ENCODE measurements at places on chromosomes 6 and 20.

DNA sequence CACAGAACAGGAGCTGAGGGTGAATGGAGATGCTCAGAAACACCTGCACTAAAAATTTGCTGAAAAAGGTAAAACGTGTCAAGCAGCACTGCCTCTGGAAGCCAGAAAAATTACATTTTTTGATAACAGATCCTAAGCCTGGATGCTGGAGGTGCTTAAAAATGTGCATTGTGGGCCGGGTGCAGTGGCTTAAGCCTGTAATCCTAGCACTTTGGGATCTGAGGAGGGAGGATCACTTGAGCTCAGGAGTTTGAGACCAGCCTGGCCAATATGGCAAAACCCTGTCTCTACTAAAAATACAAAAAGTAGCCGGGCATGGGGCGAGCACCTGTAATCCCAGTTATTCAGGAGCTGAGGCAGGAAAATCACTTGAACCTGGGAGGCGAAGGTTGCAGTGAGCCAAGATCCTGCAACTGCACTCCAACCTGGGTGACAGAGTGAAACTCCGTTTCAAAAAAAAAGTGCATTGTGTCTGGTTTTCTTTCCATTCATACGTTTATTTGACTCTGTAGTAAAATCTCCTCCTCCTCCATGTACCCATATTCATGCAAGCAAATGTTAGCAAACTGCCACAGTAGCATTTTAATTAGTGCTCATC, 587 bp upstream of the BTN3A1 start:
- no peak for DNase-seq

DNA sequence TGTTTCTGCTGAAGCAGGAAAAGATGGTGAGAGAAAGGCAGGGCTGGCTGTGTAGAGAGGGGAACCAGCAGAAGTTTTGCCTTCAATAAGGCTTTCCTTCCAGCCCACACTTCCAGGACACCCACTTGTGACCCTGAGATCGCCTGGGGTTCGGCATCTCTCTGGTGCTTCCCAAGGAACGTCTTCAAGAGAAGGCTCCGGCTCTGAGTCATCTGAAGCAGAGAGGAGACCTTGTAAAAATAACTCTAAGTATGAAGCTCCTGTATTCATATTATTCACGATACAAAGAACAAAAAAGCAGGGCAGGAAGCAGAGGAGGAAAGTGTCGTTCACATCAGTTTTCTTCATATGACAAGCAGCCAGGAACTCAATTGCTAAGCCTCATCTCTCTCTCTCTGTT, 95.4 kb upstream of the MRPS10 start:
- peak; percentile 85 for DNase-seq

DNA sequence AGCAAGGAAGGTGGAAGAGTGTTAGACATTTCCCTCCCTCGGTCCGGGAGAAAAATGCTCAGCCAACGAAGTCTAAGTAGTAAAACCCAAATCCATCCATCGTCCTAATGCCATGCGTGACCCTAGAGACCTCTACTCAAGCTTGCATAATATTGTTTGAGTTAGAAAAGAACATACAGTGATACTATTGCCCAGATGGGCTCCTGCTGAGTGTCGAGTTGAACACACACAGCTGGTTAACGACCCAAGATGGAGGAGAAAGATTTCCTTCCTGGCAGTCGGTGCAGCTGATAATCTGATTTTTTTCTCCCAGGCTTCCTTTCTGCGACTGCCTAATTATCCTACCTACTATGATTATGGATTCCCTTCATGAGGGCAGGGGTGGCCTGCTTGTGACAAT, 164.4 kb upstream of the KCNG1 start:
- DNase-seq: no peak

- DNase-seq: no peak
Observed at GRCh38 chr20:25659999-25660398, 36.2 kb upstream of the NANP start.

DNA sequence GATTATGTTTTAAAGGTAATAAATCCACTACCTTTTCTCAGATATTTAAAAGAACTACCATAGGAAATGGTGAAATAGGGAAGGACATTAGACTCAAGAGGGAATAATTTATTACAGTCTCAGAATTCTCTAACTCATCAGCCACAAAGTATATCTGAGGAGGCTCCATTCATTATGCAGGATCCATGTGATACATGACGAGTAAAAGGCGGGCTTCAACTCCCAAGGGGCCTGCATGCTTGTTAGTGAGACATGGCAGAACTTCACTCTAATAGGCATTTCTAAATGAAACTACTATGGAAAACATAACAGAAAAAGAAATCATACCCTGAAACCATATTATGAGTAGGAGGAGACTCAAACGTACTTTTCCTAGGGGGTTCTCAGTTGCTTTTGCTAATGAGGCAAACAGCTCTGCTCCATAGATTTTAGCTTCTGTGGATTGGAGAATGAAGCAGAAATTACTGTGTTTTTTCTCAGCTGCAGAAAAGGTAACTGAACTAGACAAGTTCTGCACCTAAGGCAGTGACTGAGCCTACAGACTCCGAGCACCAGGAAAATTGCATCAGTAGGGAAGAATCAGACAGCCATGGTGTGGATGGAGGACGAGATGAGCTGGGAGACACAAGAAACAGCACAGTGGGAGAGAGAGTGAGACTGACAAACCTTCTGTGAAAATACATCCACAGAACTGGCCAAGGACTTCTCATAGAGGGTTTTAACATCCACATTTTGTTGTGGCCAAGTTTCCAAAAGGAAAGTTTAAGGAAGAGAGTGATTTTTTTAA, 254.6 kb upstream of the PRDM1 start:
- DNase-seq: no peak

- no peak for DNase-seq
Observed at GRCh38 chr6:125528621-125529041, 220.8 kb upstream of the HEY2 start.

- DNase-seq: no peak
Observed at GRCh38 chr20:1094751-1095150, 23.7 kb upstream of the PSMF1 start.

- DNase-seq: no peak
Observed at GRCh38 chr6:168148231-168148849, 69.3 kb upstream of the FRMD1 start.

GRCh38 chr6:11386323-11386722, 151.2 kb upstream of the TMEM170B start:
- DNase-seq: no peak

GRCh38 chr6:53240139-53240538, 91.5 kb upstream of the GCM1 start:
- DNase-seq: no peak

DNA sequence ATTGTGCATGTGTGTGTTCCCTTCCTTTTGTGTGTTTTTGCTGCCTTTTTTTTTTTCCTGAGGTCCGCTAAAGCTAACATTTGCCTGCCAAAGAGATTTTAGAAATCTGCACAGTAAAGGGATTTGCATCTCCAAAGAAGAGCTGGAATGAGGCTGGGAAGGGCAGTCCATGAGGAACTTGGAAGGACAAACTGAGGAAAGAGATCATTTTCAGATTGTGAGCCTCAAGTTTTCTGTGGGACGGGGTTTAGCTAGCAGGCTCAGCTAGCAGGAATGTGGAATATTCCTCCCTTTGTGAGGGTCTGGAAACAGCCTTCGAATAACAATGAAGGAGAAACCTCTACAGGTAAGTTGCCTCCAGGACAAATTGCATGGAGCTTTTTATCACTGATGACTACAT, 3.8 kb downstream of the INSM1 start:
- DNase-seq: no peak

- DNase-seq: no peak
Observed at GRCh38 chr6:163804991-163805390, 390.5 kb downstream of the QKI start.

DNA sequence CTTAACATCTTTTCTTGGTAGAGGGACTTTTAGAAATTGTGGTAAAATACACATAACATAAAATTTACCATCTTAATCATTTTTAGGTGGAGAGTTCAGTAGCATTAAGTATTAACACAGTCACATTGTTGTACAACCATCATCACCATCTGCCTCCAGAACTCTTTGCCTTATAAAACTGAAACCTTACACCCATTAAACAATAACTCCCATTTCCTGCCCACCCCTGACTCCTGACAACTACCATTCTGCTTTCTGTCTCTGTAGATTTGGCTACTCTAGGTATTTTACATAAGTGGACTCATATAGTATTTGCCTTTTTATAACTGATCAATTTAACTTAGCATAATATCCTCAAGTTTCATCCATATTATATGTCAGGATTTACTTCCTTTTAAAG, 88.7 kb downstream of the ZHX3 start:
- peak; percentile 28 for DNase-seq

- DNase-seq: no peak
Observed at GRCh38 chr6:87806099-87806498, 104.1 kb upstream of the AKIRIN2 start.

GRCh38 chr6:4451081-4451480, 315.7 kb upstream of the ECI2 start:
- DNase-seq: peak; percentile 54

DNA sequence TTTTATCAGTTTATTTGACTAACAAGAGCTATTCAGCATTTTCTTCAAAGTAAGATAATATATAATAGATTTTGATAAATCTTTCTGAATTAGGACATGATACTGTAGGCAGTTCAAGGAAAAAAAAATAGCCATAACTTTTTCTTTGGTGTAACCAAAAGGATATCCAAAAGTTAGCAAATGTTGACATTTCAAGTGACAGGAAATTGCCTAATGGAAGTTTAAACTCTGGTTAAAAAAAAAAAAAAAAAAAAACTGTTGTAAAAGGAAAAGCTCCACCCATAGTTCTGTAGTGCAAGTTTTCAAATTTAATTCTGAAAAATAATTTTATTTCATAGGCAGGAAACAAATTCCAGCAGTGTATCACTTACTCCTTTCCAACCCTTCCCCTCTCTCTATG, 18.8 kb downstream of the HEBP2 start:
- DNase-seq: no peak

DNA sequence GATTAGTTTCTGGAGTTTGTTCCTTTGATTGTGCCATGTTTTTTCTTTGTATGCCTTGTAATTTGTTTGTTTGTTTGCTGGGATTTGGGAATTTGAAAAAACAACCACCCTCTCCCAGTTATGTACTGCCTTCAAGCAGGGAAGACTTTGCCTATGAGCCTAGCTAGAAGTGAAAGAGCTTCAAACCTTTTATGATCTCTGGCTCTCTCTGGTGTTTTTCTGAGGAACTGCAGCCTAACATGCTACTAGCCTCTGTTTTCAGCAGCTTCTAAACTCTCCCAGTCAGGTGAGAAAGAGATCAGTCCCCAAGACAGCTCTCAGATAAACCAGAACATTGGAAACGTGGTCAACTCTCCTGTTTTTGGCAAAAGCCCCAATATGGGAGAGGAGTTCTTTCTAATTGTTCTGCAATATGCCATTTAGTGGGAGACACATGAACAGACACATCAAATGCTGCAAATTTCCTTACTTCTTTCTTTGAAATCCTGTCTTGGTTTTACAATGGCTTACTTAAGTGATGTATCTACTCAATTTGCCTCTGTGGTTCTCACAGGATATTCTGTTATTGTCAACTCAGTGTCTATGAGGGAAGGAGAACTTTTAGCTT, 58.9 kb upstream of the SERINC1 start:
- DNase-seq: peak; percentile 69

DNA sequence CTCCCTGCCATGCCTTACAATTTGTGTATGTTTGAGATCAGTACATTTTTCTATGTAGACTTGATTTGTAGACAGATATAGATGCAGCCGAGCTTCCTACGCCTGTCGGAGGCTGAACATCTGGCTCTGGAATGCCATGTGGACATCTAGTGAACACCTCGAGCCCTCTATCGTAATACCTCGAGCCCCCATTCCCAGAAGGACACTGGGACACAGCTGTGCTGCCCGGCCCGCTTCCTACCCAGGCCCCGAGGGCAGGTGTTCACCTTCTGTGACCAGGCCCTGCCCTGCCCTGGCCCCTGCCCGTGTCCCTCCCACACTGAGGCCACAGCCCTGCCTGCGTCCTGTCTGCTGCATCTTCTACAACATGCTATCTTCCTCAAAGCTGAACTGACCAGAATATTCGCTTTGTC, 12.9 kb downstream of the RPS6KA2 start:
- no peak for DNase-seq

DNA sequence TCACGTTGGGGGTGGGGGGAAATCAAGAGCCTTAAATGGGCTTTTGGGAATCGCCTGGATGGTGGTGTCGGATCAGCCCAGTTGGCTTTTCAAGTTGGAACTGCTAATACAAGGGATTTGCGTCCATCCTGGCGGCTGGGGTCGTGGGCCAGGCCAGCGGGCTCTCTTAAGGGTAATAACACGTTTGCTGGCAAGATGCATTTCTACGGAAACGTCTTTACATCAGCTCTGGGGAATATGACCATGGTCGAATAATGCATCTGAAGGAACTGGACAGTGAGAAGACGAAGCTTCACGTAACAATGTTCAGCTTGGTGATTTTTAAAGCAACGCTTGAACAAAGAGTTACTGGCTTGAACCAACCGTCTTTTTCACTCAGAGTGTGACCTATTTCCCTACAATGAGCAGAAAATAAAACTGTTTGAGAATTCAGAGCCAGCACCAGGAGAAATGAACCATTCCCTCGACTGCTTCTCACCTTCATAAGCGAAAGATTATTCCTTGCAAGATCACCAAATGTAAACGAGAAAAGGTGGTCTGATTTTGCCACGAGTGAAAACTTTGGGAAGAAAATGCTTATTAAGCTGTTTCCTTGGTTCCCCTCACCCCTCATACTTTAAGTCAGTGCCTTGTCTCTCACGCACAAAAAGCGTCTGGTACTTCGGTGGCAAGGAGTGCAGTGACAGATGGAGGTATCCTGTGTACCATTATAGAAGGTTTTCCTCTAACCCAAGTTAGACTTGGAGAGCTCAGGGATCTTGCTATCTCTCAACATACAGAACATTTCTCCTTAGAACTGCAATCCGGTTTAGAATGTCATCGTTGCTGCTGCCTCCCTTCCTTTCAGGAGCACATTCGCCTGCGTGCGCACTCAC, 1.4 kb upstream of the MARCKS start:
- DNase-seq: peak; percentile 68

- DNase-seq: no peak
Observed at GRCh38 chr20:60219984-60220562, 261.9 kb downstream of the CDH26 start.

- DNase-seq: no peak
Observed at GRCh38 chr20:312866-313265, 12.5 kb upstream of the SOX12 start.

- no peak for DNase-seq
Observed at GRCh38 chr20:62232770-62233645, 5.3 kb upstream of the OSBPL2 start.
